ENCODE measurements at places on chromosomes 11 and 22.

DNA sequence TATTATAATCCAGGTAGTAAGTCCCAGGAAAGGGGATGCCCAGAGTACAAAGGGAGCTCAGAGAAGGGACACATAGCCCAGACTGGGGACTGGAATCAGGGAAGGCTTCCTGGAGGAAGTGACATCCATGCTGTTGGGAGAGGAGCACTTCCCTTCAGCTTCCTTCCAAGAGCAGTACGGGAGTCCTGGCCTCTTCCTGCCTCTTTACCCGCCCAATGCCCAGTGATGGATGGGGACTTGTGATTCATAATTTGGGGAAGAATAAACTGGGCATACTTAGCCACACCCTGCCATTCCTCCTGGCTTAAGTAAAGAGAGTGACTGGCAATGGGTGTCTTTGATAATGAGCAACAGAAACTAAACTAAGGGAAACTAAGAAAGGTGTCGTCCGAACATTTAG is 11.5 kb downstream of the C11orf91 start:
- no peak for DNase-seq

- no peak for DNase-seq
Measured at GRCh38 chr11:112303616-112304015, 43.0 kb upstream of the PLET1 start.

GRCh38 chr11:45149483-45150056 is 3.1 kb downstream of the PRDM11 start:
- DNase-seq = no peak

DNA sequence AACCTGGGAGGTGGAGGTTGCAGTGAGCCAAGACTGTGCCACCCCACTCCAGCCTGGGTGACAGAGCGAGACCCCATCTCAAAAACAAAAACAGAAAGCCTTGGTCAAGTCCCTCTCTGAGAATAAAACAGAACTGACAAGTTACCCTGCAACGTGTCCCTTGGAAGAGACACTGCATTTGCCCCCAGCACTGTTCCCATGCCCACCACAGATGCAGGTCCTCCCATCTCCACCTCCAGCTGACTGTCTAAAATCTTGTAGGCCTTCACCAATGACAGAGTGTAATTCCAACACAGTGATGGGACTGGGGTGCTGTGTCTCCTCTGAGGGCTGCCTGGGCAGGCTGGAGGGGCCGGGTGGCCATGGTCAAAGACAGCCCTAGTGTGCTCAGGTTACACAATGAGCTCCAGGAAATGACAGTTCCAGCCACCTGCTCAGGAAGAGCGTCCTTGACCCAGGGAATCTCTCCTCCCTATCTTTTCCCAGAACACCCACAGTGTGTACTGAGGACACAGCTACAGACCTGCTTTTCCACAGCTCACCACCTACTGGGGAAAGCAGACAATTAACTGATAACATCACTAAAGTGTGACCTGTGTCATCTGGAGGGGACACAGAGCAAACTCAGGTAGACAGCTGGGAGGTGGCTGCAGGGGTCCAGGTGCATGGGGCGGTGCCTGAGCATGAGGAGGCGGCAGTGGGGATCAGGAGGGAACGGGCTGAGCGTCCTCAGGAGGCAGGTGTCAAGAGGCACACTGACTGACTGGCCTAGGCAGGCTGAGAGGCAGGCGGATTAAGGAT is 56.4 kb downstream of the ARFGAP3 start:
- DNase-seq = no peak

DNA sequence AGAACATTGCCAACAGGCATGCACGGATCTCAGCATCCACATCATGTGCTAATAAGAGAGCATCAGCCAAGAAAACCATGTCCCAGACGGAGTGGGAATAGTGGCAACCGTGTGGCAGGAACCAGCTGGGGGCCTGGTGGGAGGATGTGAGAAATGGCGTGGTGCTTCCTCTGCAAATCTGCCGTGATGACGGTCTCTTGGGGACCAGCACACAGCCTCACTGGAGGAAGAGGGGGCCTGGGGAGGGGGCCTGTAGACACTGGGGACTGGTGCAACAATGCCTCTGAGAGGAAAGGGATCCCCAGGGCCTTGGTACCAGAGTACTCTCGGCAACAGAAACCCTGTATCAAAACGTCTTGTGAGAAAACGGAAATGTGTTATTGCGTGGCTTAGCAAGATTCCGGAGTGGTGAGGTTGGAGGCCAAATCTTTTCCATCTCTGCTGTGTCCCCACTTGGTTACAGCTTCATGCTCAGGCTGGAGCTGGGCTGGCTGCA is 154.3 kb upstream of the TBCEL start:
- DNase-seq = no peak

DNA sequence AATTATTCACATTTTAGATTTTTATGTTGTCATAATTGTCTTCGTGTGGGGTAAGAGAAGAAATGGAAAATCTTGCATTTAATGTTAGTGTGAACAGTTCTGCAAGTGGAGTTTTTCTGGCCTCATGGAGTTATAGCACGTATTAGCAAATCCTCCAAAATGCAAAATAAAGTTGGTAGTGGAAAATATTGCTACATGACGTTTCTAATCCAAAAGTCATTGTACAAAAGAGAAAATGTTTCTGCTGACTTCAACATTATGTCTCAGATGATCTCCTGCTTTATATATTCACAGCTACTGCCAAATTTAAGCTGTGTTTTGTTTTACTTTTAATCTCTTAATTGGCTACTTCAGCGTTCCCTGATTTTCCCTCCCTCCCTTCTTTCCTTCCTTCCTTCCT is 1804.0 kb upstream of the RAG2 start:
- no peak for DNase-seq

GRCh38 chr11:35390737-35391682 is 28.3 kb downstream of the SLC1A2 start:
- peak; percentile 19 for DNase-seq

DNA sequence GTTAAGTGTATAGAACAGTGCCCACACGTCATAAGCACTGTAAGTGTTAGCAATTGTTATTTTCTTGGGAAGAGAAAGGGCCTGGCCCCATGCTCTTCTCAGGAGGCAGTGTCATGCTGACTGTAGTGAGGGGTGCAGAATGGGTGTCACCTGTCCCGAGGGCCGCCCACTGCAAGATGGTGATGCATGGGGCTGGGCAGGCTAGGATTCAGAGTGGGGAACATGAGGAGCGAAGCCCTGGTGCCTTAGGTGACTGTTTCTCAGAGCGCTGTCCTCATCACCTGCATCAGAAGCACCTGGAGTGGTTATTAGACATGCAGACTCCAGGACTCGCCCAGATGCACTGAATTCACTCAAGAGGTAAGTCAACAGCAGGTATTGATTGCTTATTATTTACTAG is 101.0 kb upstream of the PARVA start:
- DNase-seq = no peak

- no peak for DNase-seq
Measured at GRCh38 chr22:29218758-29219408, 13.2 kb downstream of the EMID1 start.

- DNase-seq = no peak
Measured at GRCh38 chr11:119293461-119293860, 23.5 kb downstream of the MCAM start.

GRCh38 chr22:28570696-28571373 is 108.8 kb downstream of the TTC28 start:
- no peak for DNase-seq

DNA sequence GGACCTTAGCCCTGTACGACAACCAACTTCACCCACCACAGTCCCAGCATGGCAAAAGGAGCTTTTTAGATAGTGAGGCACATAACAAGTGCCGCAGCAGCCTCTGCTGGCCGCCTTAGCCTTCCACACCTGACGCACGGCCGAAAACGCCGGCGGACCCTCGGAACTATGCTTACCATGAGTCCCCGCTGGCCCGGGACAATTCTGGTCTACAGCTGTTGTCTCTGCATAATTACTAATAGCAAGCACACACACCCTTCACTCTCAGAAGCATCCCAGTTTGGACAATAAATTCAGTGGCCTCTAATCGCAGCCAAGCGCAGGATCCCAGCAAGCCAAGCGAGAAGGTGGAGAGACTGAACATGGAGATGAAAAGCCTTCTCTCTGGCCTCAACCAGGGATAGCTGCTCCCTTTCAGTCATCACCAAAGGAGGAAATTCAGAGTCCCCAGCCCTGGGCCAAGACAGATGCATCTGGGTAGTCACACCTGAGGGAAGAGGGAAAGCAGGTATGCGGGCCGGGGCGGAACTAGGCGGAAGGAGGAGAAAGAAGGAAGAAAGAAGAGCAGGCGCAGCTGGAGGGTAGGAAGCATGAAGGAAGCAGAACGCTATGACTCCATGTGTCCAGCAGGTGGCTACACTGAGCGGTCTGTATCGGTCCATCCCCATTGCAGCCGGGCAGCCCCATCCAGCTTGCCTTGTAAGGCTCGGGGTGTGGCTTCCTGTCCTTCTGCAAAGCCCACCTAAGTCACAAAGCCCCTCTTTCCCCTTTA is 40.3 kb downstream of the BUD13 start:
- DNase-seq = no peak

DNA sequence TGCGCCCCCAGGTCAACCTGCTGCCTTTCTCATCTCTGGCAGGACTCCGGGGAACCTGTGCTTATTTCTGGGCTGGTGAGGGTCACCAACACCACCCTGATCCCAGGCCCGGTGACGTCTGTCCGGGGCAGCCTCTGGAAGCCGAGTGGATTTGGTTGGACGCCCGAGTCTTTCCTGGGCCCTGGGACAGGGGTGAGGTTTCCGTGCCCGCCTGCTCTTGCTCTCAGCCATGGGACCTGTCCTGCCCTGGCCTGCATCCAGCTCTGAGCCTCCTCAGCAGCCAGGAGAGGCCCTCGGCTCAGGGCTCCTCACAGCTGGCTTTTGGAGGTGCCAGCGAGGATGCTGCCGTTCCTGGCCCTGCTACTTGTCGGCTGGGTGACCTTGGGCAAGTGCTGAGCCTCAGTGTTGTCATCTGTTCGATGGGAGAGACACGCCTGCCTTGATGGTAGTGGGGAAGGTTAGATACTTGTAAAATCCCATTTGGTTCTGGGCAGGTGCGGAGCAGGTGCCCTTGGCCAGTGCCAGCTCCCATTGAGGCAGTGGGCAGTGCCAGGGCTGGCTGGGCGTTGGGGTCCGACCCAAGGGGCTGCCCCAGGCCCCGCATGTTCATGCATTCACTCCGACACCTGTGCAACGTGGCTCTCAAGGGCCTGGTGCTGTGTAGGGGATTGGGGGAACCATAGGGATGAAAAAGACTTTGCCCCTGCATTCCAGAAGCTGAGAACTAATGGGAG is 58.9 kb upstream of the THY1 start:
- DNase-seq = no peak

- DNase-seq = no peak
Measured at GRCh38 chr11:64571050-64571409, 20.0 kb upstream of the SLC22A12 start.

GRCh38 chr11:131754671-131755070 is 384.3 kb downstream of the NTM start:
- no peak for DNase-seq

DNA sequence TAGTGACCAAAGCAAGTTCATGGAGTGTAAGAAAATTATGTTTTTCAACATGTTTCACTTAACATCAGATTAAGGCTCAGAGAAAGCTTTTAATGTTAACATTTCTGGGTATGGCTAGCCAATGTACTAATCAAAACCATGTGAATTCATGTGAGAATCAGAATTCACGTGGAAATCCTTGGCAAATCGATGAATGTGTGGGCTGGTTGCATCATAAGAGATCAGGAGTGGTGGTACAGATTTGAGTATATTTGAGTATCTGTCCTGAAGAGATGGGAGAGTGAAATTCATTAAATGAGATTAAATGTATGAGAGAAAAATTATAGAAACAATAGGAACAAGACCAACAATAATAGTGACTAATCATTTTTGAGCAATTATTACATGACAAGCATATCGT is 638.6 kb upstream of the ANO5 start:
- no peak for DNase-seq
